Activated CD4-positive, alpha-beta memory T cell treated with anti-CD3 and anti-CD28 coated beads for 36 hours (primary cell): ENCODE measurements at places on chromosomes 7 and 10. TPM values are rescaled to one million over a fixed set of nuclear protein-coding genes. Genes with fewer than 3 reads are reported as not detected.

GRCh38 chr10:34667177-34667576 is 147.9 kb downstream of the PARD3 start:
- no peaks in the 10 kb centered on the region for H3K36me3 ChIP-seq
- H3K4me3 ChIP-seq, result no peak overlapping the region
- no peak for DNase-seq
- H3K4me1 ChIP-seq, result no peaks in the 10 kb centered on the region
- H3K27me3 ChIP-seq, result no peaks in the 10 kb centered on the region
- no peak overlapping the region for H3K27ac ChIP-seq

DNA sequence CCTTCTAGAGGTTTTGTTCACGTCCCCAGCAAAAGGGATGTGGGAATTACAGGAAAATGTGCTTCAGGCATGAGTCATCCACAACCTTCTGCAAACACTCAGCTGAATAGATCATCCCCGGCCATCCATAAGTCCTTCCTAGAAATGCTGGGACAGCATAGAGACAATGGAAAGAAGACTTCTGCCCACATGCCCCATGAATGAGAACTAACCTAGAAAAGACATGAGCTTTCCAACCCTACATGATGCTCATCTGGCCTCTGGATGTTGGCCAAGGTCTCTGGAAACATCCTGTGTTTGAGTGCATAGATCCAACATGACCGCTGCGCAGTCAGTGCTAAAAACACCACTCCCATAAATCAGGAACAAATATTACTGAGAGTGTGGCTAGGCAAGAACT is 277.5 kb downstream of the PLXNA4 start:
- H3K4me3 ChIP-seq, result no peak overlapping the region
- no peak for DNase-seq
- no peak overlapping the region for H3K27ac ChIP-seq
- no peaks in the 10 kb centered on the region for H3K36me3 ChIP-seq

The PDE1C gene
- total RNA-seq, result not detected

GRCh38 chr7:51242007-51242691 is 74.5 kb downstream of the COBL start:
- no peaks in the 10 kb centered on the region for H3K36me3 ChIP-seq

GRCh38 chr7:151342102-151342646 is 562 bp downstream of the NUB1 start:
- no peaks in the 10 kb centered on the region for H3K27me3 ChIP-seq
- no peak for DNase-seq
- H3K4me1 ChIP-seq, result peaks cover 38% of the 10 kb centered on the region
- H3K36me3 ChIP-seq, result peaks cover 11% of the 10 kb centered on the region
- H3K27ac ChIP-seq, result peak overlapping the region; percentile 81

- H3K36me3 ChIP-seq, result no peaks in the 10 kb centered on the region
- no peaks in the 10 kb centered on the region for H3K27me3 ChIP-seq
Measured at GRCh38 chr10:77441353-77442166, 196.0 kb downstream of the KCNMA1 start.

- no peak for DNase-seq
- H3K4me3 ChIP-seq, result no peak overlapping the region
- H3K27me3 ChIP-seq, result no peaks in the 10 kb centered on the region
- no peaks in the 10 kb centered on the region for H3K36me3 ChIP-seq
Measured at GRCh38 chr7:125222596-125222995, 293.0 kb upstream of the POT1 start.

- no peaks in the 10 kb centered on the region for H3K36me3 ChIP-seq
- H3K27me3 ChIP-seq, result no peaks in the 10 kb centered on the region
- H3K4me3 ChIP-seq, result no peak overlapping the region
- no peak overlapping the region for H3K27ac ChIP-seq
Measured at GRCh38 chr7:69683002-69683401, 84.7 kb downstream of the AUTS2 start.

DNA sequence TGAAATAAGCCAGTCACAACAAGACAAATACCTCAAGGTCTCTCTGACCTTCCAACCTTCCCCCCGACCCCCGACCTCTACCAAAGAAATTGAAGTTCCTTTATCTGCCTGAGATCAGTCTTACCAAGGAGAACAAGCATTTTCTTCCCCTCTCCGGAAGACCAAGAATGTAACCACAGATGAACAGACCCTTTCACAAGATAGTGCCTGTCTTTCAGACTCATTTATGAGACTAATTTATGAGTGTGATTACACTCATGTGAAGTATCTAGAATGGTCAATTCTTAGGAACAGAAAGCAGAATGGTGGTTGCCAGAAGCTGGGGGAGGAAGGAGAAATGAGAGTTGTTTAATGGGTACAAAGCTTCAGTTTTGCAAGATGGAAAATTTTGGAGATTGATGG is 108.9 kb upstream of the MKLN1 start:
- H3K27me3 ChIP-seq, result no peaks in the 10 kb centered on the region
- no peak overlapping the region for H3K4me3 ChIP-seq
- no peak for DNase-seq
- peaks cover 5% of the 10 kb centered on the region for H3K4me1 ChIP-seq

- no peak overlapping the region for H3K27ac ChIP-seq
- peaks cover 35% of the 10 kb centered on the region for H3K36me3 ChIP-seq
- H3K4me3 ChIP-seq, result no peak overlapping the region
Measured at GRCh38 chr7:44116789-44117666, 6.3 kb downstream of the POLD2 start.

DNA sequence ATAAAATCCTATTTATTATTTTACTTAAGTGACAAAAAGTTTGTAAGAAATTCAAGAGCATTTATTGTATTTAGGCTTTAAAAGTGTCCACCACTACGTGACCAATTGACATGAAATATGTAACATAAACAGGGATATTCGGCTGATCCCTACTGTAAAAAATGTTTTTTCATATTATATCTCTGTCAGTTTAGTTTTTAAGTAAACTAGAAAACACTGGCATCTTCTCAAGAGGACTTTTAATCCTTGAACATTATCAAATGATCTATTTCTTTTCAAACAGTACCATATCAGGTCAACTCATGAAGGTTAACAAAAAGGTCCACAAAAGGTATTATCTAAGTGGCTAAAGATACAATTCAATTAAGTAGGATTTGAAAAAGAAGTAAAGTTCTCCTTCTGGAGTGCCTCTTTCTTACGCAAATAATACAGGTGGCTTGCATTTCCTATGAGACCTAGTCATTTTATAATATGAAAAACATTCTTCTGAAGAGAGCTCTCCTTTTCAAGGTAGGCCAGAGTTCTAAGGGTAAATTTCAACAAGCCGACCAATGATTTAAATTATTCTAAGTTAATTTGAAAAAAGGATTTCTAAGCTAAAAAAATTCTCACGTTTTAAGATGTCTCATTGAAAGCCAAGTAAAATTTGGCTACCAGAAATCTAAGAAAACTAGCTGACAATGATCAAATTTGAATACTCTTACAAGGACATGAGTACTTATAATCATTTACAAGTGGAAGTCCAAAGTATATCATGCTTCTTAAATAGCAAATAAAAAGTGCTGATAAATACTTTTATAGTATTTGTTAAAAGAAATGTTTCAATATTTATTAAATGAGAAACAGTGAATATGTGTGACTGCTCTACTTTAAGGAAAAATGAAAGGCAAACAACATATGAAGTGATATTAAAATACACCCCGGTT is 133.5 kb downstream of the NRBF2 start:
- peak overlapping the region; percentile 97 for H3K4me3 ChIP-seq
- DNase-seq, result no peak

The INMT gene
- total RNA-seq, result not detected

The CHAT gene
- not detected for total RNA-seq

- no peaks in the 10 kb centered on the region for H3K27me3 ChIP-seq
- no peak overlapping the region for H3K27ac ChIP-seq
- no peak overlapping the region for H3K4me3 ChIP-seq
- H3K4me1 ChIP-seq, result peaks cover 83% of the 10 kb centered on the region
Measured at GRCh38 chr7:30474893-30475292, 3.7 kb downstream of the NOD1 start.

DNA sequence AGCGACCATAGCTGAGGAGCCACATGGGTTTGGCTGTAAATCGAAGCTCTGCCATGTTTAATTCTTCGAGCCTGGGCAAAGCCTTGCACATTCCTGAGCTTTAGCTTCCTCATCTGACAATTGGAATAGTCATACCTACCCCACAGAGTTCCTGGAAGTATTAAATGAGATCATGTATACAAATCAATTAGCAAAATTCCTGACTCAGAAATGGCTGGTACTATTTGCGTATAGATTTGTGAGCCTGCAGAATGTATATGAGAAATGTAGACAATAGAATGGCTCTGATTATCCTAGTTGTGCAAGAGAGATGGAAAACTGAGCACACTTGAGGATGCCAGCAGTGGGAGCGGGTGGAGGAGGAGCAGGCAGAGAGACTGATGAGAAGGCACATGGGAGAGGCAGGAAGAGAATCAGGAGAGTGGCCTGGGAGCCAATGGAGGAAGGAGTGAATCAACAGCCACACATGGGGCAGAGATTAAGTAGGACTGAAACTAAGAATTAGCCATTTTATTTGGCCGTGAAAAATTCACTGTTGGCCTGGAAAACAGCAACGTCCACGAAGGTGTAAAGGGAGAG is 128.0 kb upstream of the C1GALT1 start:
- H3K4me1 ChIP-seq, result no peaks in the 10 kb centered on the region
- no peaks in the 10 kb centered on the region for H3K27me3 ChIP-seq
- no peaks in the 10 kb centered on the region for H3K36me3 ChIP-seq
- H3K4me3 ChIP-seq, result no peak overlapping the region
- H3K27ac ChIP-seq, result no peak overlapping the region

GRCh38 chr10:84256510-84257342 is 11.9 kb downstream of the RGR start:
- no peak overlapping the region for H3K27ac ChIP-seq
- peaks cover 2% of the 10 kb centered on the region for H3K4me1 ChIP-seq
- peaks cover 9% of the 10 kb centered on the region for H3K27me3 ChIP-seq
- H3K4me3 ChIP-seq, result no peak overlapping the region
- no peaks in the 10 kb centered on the region for H3K36me3 ChIP-seq

- H3K27me3 ChIP-seq, result no peaks in the 10 kb centered on the region
- no peaks in the 10 kb centered on the region for H3K36me3 ChIP-seq
- no peak overlapping the region for H3K4me3 ChIP-seq
- H3K27ac ChIP-seq, result no peak overlapping the region
Measured at GRCh38 chr10:77060913-77061312, 576.7 kb downstream of the KCNMA1 start.

GRCh38 chr10:72449941-72450441 is 95.3 kb upstream of the DNAJB12 start:
- DNase-seq, result no peak
- H3K4me1 ChIP-seq, result no peaks in the 10 kb centered on the region
- H3K36me3 ChIP-seq, result peaks cover 5% of the 10 kb centered on the region
- no peak overlapping the region for H3K27ac ChIP-seq
- no peaks in the 10 kb centered on the region for H3K27me3 ChIP-seq

- H3K27me3 ChIP-seq, result no peaks in the 10 kb centered on the region
- H3K4me1 ChIP-seq, result no peaks in the 10 kb centered on the region
Measured at GRCh38 chr10:85147346-85148250, 819.2 kb downstream of the CCSER2 start.

The NCF1 gene
- 0.62 TPM for total RNA-seq

DNA sequence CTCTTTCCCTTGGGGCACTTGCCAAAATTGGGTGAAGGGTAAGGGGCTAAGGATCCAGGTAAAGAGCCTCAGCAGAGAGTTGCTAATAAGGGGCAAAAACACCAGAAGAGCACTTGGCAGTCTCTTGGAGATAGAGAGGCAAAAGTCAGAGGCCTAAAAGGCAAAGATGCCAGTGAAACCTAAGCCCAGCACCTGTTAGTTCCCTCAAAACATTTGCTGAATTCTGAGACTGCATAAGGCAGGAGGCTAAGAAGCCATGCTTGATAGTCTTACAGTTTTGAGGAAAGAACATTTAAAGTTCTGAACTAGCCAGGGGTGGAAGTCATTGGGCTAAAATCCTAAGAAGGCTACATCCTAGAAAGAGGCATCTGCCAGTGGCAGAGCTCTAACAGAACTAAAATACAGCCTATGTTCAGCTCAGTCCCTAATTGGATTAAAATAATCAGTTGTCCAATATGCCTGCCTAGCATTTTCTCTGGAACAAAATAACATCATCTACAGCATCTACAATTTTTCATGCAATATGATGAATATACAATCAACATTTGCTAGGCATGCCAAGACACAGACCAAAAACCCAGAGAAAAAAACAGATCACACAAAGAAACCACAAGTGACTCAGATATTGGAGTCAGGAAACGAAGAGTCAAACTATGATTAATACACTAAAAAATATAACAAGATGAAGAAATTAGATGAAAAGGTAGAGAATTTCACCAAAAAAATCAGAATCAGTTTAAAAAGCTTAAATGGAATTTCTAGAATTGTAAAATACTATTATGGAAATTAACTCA is 7.7 kb downstream of the HTR7 start:
- DNase-seq, result no peak
- peaks cover 34% of the 10 kb centered on the region for H3K27me3 ChIP-seq
- H3K4me1 ChIP-seq, result peaks cover 3% of the 10 kb centered on the region
- no peak overlapping the region for H3K27ac ChIP-seq

DNA sequence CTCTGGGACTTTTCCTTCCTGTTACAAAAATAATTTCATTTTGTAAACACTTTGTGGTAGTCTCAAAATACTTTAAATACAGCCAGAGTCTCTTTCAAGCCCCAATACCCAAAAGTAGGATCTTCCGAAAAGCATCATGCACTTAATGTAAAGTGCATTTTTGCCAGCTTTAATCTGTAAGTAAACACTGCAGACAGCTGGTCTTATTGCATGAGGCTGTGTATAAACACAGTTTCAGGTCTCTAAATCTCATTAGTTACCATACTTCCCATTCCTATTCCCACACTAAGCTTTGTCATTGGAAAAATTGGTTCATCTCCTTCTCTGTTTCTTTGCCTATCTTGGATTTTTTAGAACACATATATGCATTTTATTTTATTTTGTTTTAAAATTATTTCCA is 87.6 kb upstream of the GNAI1 start:
- no peaks in the 10 kb centered on the region for H3K27me3 ChIP-seq
- H3K4me1 ChIP-seq, result no peaks in the 10 kb centered on the region

- no peak overlapping the region for H3K27ac ChIP-seq
- peaks cover 2% of the 10 kb centered on the region for H3K27me3 ChIP-seq
- no peaks in the 10 kb centered on the region for H3K4me1 ChIP-seq
- DNase-seq, result no peak
Measured at GRCh38 chr7:103934508-103934907, 55.0 kb downstream of the RELN start.

- DNase-seq, result no peak
- H3K36me3 ChIP-seq, result peaks cover 41% of the 10 kb centered on the region
- no peaks in the 10 kb centered on the region for H3K27me3 ChIP-seq
- H3K27ac ChIP-seq, result no peak overlapping the region
- no peak overlapping the region for H3K4me3 ChIP-seq
Measured at GRCh38 chr7:92788559-92789183, 47.7 kb downstream of the CDK6 start.

GRCh38 chr7:4800926-4801838 is 25.8 kb downstream of the AP5Z1 start:
- H3K4me3 ChIP-seq, result no peak overlapping the region
- no peaks in the 10 kb centered on the region for H3K27me3 ChIP-seq
- H3K4me1 ChIP-seq, result no peaks in the 10 kb centered on the region
- DNase-seq, result no peak
- no peaks in the 10 kb centered on the region for H3K36me3 ChIP-seq
